Common myeloid progenitor, CD34-positive (primary cell): ENCODE measurements at places on chromosomes 6 and 20.

DNA sequence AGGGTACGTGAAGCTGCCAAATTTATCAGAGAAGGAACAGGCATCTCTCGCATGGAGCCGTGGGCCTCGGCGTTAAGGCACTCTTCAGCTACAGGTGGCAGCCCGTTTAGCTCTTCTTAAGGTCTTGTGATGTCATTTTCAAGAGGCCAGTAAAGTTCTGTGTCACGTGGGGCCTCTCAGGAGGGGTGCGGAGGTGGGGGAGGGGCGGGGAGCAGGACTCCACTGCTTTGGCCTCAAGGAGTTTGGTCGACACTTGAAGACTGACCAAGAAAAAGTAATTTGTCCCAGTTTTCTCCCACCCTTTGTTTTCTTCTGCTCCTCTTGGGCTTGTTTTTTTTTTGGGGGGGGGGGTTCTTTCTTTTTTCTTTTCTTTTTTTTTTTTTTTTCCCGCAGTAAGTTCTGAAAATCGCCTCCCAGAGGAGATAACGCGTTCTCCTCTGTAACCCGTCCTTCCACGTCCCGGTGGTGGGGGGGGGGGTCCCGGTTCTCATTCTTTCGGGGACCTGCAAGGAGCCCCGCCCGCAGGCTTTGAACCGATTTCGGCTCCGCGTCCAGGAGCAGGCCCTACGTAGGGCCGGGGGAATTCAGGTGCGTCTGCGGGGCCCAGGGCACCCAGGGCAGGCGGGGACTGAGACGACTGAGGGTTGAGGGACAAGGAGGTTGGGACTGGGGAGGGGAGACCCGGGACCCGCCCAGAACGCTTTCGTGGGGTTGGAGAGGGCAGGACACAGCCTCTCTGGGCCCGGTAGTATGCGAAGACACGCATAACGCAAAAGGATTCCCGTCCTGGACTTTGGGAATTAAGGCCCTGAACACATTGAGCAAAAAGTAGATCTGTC, 26.0 kb downstream of the GPX6 start:
- H3K36me3 ChIP-seq = no peaks in the 10 kb centered on the region
- peaks cover 9% of the 10 kb centered on the region for H3K27me3 ChIP-seq
- peak overlapping the region; percentile 78 for H3K4me3 ChIP-seq

GRCh38 chr6:151029970-151030369, 164.5 kb downstream of the MTHFD1L start:
- H3K36me3 ChIP-seq = no peaks in the 10 kb centered on the region
- no peaks in the 10 kb centered on the region for H3K27me3 ChIP-seq
- DNase-seq = peak; percentile 58
- H3K27ac ChIP-seq = no peak overlapping the region
- no peak overlapping the region for H3K4me3 ChIP-seq
- no peaks in the 10 kb centered on the region for H3K4me1 ChIP-seq

GRCh38 chr6:38847497-38847896, 132.4 kb downstream of the DNAH8 start:
- H3K4me3 ChIP-seq = no peak overlapping the region
- no peak for DNase-seq
- H3K27me3 ChIP-seq = peaks cover 3% of the 10 kb centered on the region
- H3K27ac ChIP-seq = no peak overlapping the region

GRCh38 chr6:84019141-84019841, 14.3 kb upstream of the MRAP2 start:
- no peak overlapping the region for H3K4me3 ChIP-seq
- H3K4me1 ChIP-seq = no peaks in the 10 kb centered on the region
- H3K27ac ChIP-seq = no peak overlapping the region
- no peaks in the 10 kb centered on the region for H3K36me3 ChIP-seq
- no peak for DNase-seq

GRCh38 chr20:54650052-54650719, 174.8 kb downstream of the DOK5 start:
- H3K36me3 ChIP-seq = no peaks in the 10 kb centered on the region
- H3K27ac ChIP-seq = no peak overlapping the region
- peaks cover 3% of the 10 kb centered on the region for H3K4me1 ChIP-seq
- no peak for DNase-seq

DNA sequence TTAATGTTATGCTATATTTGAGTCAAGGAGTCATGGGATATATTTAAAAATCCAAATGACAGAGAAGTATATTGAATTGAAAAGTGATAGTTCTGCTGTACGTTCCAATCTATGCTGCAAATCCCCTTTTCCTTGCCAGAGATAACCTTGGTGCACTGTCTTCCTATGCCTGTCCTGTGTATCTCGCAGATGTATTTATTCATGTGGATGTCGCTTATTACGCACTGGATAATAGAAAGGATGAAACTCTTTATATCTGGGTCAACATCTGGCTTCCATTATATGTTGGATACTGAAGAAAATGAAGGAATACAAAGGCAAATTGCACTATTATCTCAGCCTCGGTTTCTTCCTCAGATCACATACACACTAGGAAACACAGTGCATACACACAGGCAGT, 331.3 kb downstream of the BCKDHB start:
- DNase-seq = no peak
- no peak overlapping the region for H3K4me3 ChIP-seq
- no peak overlapping the region for H3K27ac ChIP-seq
- no peaks in the 10 kb centered on the region for H3K4me1 ChIP-seq
- no peaks in the 10 kb centered on the region for H3K27me3 ChIP-seq

DNA sequence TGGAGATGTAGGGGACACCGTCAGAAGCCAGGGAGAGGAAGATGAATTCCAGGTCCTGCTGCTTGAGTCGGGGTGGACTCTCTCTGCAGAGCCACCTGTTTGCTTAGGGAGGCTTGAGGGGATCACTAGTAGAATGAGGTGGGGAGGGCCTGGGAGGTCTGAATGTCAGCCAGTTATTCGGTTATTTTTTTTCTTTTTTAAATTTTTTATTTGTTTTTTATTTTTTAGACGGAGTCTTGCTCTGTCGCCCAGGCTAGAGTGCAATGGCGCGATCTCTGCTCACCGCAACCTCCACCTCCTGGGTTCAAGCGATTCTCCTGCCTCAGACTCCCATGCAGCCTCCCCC, 8.4 kb downstream of the TEAD3 start:
- no peak for DNase-seq
- no peaks in the 10 kb centered on the region for H3K27me3 ChIP-seq
- H3K27ac ChIP-seq = no peak overlapping the region
- no peak overlapping the region for H3K4me3 ChIP-seq
- H3K36me3 ChIP-seq = no peaks in the 10 kb centered on the region

GRCh38 chr6:126134491-126134890, 148.2 kb downstream of the TRMT11 start:
- H3K4me3 ChIP-seq = no peak overlapping the region
- no peaks in the 10 kb centered on the region for H3K4me1 ChIP-seq
- no peaks in the 10 kb centered on the region for H3K36me3 ChIP-seq
- H3K27me3 ChIP-seq = no peaks in the 10 kb centered on the region
- H3K27ac ChIP-seq = no peak overlapping the region

DNA sequence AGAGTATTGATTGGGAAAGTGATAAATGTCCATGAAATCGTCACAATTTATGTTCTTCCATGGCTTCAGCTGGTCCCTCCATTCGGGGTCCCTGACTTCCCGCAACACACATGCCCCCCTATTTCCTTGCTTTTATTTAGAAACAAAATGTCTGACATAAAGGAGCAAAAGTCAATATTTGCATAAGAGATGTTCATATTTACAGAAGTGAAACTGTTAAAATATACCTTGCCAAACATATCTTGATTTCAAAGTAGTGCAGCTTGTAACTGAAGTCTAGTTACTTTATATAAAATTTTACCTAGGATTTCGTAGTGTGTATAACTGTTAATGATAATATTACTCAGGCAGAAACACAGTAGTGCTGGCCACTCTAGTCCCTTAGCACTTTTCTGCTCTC, 548.9 kb upstream of the ADGRB3 start:
- H3K36me3 ChIP-seq = no peaks in the 10 kb centered on the region
- no peak for DNase-seq

- no peak for DNase-seq
- H3K4me1 ChIP-seq = no peaks in the 10 kb centered on the region
- no peaks in the 10 kb centered on the region for H3K36me3 ChIP-seq
- no peaks in the 10 kb centered on the region for H3K27me3 ChIP-seq
Measured at GRCh38 chr6:124298730-124299129, 495.1 kb downstream of the NKAIN2 start.

- no peak overlapping the region for H3K4me3 ChIP-seq
- no peak for DNase-seq
- no peaks in the 10 kb centered on the region for H3K4me1 ChIP-seq
- H3K27ac ChIP-seq = no peak overlapping the region
- no peaks in the 10 kb centered on the region for H3K36me3 ChIP-seq
Measured at GRCh38 chr20:39289316-39289715, 327.2 kb downstream of the DHX35 start.

DNA sequence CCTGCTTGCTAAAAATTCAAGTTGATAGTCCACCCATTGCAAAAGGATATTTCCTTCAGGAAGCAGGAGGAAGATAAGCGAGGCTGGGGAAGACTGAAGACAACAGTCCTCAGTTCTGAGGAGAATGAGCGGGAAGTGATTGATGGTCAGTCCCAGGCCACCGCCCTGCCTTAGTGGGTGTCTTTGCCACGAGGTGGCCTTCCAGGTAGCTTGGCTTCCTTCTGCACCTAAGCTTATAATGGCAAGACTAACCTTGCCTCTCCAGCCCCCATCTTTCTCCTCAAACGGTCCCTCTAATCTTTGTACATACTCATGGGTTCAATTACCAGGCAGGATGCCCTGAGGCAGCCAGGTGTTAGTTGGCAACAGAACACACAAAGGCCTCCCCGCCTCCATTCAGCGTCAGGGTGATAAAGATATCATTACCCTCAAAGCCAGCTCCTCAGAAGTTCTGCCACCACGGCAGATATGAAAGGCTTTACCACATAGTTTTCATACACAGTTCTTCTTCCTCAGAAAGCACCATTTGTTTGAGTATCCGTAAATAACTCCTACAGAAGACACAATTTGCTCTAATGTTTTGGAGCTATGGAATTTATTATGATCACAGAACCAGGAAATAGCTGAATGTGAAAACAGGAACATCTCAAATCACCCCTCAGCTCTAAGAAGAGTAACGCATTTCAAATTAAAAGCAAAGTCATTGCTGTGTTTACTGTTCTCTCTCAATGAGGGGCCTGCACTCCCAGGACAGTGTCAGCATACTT, 249.4 kb downstream of the ATXN1 start:
- peaks cover 32% of the 10 kb centered on the region for H3K4me1 ChIP-seq
- peaks cover 4% of the 10 kb centered on the region for H3K36me3 ChIP-seq
- DNase-seq = peak; percentile 75
- no peaks in the 10 kb centered on the region for H3K27me3 ChIP-seq
- peak overlapping the region; percentile 16 for H3K27ac ChIP-seq

- H3K36me3 ChIP-seq = no peaks in the 10 kb centered on the region
- H3K27me3 ChIP-seq = no peaks in the 10 kb centered on the region
- H3K4me3 ChIP-seq = no peak overlapping the region
- DNase-seq = peak; percentile 25
- no peak overlapping the region for H3K27ac ChIP-seq
- peaks cover 2% of the 10 kb centered on the region for H3K4me1 ChIP-seq
Measured at GRCh38 chr6:139839506-139840156, 465.2 kb upstream of the CITED2 start.

DNA sequence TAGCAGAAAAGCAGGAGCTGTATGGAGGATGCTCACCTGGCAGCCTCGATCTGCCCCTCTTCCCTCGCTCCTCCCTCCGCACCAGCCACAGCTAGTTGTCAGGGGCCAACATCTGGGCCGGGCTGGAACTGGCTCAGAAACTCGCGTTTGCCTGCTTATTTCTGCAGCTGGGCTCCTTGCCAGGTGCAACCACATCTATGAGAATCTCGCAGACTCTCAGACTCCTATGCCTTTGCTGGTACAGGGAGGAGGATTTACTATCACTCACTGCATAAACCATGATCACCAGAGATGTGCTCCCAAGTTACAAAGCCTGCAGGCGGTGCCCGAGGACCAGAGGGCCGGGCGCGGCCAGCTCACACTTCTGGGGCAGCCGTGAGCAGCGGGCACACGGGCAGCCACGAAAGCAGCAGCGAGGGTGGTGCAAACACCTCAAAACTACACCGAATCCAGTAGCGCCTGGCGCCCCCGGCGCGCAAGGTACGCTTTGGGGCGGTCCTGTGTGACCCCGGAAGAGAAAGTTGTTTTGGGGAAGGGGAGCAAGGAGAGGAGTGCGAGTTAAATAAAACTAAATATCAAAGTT, 577 bp upstream of the LRRC1 start:
- peak overlapping the region; percentile 50 for H3K27ac ChIP-seq
- H3K27me3 ChIP-seq = peaks cover 8% of the 10 kb centered on the region
- H3K36me3 ChIP-seq = peaks cover 3% of the 10 kb centered on the region
- H3K4me1 ChIP-seq = peaks cover 5% of the 10 kb centered on the region

DNA sequence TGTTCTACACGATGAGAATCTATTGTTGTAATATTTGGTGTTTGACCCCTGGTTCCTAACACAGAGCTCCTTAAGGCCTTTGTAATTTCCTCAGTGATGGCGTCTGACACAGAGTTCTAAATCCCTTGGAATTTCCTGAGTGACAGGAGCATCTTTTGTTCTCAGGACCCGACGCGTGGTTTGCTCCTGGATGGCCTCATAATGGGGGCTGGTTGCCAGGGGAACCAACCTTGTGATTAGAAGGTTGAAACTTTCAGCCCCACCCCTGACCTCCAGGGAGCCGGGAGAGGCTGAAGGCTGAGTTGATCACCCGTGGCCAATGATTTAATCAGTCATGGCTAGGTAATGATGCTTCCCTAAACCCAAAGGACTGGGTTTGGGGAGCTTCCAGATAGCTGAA, 20.5 kb upstream of the ZNF133 start:
- no peak for DNase-seq
- H3K27me3 ChIP-seq = no peaks in the 10 kb centered on the region
- no peaks in the 10 kb centered on the region for H3K4me1 ChIP-seq

DNA sequence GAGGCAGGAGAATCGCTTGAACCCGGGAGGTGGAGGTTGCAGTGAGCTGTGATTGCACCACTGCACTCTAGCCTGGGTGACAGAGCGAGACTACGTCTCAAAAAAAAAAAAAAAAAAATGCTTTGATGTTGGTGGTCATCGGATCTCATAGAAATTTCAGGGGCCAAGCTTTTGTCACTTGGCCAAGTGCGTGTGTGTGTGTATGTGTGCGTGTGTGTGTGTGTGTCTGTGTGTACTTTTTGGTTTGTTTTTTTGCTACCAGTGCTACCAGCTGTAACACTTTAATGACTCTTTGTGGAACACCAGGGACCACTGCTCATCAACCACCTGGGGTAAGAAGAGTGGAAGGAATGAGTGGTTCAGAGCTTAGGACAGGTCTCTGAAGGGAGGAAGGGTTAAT, 49.7 kb downstream of the TRAF3IP2 start:
- H3K27ac ChIP-seq = no peak overlapping the region
- H3K27me3 ChIP-seq = no peaks in the 10 kb centered on the region
- H3K4me3 ChIP-seq = no peak overlapping the region
- peaks cover 15% of the 10 kb centered on the region for H3K36me3 ChIP-seq

DNA sequence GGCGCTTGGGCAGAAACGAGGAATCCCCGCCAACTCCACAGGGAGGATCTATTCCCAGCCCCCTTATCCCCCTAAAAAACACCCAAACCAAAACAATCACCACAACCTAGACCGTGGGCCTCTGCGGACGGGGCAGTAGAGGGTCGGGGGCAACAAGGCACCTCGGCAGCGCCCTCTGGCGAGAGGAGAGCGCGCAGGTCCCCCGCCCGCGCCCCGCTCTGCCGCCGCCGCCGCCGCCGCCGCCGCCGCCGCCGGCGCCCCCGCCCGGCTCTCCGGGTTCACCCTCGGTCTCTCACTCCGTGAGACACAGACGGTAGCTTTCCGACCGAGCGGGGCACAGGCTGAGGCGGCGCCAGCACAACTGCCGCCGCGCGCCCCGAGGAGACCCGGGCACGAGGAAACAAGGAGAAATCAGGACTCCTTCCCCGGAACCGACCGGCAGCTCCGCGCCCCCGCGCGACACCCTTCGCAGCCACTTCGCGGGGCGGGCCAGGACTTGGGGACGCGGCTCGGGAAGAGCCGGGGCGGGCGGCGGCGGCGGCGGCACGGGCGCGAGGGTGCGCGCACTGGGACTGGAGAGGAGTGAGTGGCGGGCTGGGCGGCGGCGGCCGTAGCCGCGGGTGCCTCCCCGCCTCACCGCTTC, at the start of gene SLC35F1:
Gene SLC35F1 (plus strand): TSS at position 307 of the 643 bp plus-strand sequence.
- peak within 1 kb of the TSS; percentile 69 for H3K4me3 ChIP-seq
- H3K27ac ChIP-seq = no peak within 1 kb of the TSS
- peak; percentile 58 for DNase-seq
- peaks cover 23% of the 10 kb centered on the region for H3K4me1 ChIP-seq
